Stimulated activated naive CD4-positive, alpha-beta T cell treated with Interleukin-2 at 50 U/mL for 16 hours (primary cell): ENCODE measurements at places on chromosomes 11 and 22.
A peak's percentile ranks its signal among the peaks of the same experiment; 100 is the strongest.

DNA sequence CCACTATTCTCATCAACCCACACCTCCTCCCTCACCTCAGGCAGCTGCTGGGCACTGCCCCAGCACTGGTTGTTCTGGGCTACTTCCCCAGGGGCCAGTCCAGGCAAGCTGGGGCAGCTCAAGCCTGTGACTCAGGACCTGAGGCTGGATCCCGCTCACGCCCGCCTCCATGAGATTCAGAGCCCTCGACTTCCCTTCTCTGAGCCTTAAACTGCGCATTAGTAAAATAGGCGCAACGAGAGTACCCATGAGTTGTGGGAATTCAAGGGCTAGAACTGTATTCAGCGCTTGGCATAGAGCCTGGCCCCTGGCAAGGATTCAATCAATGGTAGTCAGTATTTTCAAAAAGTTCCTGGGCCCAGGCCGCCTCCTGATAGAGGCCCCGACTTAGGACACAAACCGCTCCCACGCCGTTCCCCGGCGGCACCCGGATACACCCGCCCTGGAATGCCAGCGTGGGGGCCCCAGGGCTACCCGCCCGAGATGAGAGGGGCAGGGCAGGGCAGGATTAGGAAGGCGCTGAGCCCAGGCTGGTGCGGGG lies 723 bp upstream of the CD82 start:
- no peak for DNase-seq

DNA sequence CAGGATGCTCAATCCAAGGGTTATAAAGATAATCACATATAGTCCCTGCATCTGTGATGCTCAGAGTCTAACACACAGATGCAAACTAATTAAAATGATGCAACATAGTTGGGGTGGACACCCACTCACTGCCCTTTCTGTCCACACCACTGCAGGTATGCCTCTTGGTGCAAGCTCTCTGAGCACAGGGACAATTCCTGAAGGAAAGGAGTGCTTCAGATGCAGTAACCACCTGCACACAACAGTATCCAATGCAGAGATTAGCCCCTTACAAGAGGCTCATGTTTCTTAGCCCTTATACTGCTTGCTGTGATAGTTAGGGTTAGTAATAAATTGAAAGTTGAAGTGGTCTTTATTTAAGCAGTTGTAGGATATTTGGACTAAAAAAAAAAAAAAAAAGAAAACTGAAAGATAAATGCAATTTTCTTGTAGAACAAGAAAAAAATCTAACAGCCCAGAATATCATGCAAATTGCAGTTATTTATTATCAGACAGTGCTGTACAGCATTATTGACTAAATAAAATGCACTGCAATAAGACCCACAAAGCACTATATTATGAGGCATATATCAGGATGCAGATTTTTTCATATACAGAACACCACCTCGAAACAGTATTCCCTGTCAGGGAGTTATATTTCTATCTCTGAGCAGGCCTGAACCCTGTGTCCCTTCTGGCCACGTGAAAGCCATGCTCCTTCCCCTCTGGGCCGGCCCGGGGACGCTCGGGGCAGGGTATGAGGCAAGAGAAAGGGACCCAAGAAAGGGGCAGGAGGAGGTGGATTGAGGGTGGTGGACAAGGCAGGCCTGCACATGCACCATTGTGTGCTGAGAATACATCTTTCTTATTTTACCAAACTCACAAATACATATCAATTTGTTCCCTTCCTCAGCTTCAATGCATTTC lies 260.2 kb downstream of the OPCML start:
- DNase-seq, result no peak

- no peak for DNase-seq
These were observed 549.9 kb downstream of the MIAT start for GRCh38 chr22:27207266-27207665.

- DNase-seq, result no peak
These were observed 1495.7 kb downstream of the TBC1D22A start for GRCh38 chr22:48258064-48258701.

DNA sequence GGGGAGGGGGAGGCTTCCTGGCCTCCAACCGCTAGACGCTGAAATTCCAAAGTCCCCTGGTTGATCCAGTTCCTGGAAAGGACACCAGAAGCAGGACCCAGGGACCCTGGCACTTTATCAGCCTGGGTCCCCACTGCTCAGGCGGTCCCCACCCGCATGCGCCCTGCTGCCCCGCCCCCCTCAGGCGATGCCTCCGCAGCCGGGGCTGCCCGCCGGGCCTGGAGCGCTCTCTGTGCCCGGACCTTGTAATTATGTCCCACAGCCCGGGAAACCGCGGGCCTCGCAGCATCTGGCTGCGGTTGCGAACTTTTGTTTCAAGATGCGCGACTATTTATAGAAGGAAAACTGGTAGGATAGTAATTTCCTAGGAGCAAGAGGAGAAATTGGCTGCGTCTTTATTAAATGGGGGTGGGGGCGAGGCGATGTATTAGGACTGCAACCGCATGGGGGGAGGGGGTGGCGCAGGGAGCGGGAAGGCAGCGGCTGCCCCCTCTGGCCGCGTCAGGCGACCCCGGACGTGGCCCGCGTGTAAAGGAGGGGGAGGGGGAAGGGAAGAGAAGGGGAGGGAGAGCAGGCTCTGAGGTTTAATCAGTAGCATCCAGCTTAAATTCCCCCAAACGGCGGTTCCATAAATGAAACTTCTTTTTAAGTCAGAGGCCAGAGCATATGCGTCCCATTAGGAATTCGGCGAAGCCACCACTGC lies 6.1 kb downstream of the WNT7B start:
- DNase-seq, result no peak

GRCh38 chr22:47288680-47289079 lies 526.2 kb downstream of the TBC1D22A start:
- no peak for DNase-seq

DNA sequence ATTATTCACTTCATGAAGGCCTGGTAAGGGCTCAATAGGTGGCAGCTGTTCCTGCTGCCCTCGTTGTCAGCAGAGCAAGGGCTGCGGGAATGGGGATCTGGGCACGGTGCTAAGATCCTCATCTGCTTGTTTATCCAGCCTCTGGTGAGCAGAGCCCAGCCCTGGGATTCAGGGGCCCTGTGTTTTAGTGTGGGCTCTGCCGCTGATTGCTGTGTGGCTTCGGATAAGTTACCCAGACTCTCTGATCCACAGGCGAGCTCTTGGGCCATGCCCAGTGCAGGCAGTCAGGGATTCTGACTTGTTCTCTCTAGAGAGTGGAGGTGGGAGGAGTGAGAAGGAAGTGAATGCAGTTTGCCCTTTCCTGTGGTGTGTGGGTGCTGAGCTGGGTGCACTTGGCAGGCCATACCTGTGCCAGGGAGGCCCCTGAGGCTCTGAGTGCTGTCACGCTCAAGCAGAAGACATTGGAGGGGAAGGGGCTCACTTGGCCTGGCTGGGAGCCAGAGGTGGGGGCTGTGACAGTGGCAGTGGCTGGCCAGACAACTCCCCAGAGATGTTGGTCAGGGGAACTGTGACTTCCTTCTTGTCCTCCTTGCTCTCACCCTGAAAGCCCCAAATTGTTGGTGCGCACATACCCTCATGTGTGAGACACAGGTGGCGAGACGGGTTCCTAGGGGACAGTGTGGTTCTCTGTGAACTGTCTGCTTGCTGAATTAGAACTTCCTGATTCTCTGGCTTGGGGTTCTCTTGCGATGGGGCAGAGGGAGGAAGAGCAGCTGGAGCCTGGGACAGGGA lies 43.7 kb downstream of the CD82 start:
- DNase-seq, result peak; percentile 22
